Activated CD4-positive, alpha-beta T cell treated with anti-CD3 and anti-CD28 coated beads for 4 hours (primary cell): ENCODE measurements at places on chromosomes 16 and 17.

DNA sequence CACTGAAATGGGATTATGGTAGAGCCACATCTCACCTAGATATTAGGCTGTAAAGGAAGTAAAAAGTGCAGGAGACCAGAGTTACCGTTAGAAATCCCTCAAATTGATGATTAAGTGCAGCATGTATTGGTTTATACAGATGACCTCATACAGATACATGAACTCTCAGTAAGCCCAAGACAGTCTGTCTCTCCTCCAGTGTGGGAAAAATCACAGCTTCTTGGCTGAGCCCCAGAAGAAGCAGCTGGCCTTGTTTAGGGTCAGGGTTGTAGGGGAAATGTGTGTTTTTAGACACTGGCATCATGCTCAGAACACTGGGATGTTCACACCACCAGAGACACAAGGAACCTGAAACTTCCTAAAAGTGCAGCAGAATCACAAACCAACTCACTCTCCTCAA lies 135.9 kb downstream of the KATNIP start:
- no peak for DNase-seq

GRCh38 chr17:66713533-66714042 lies 121.3 kb upstream of the CACNG5 start:
- no peak for DNase-seq

DNA sequence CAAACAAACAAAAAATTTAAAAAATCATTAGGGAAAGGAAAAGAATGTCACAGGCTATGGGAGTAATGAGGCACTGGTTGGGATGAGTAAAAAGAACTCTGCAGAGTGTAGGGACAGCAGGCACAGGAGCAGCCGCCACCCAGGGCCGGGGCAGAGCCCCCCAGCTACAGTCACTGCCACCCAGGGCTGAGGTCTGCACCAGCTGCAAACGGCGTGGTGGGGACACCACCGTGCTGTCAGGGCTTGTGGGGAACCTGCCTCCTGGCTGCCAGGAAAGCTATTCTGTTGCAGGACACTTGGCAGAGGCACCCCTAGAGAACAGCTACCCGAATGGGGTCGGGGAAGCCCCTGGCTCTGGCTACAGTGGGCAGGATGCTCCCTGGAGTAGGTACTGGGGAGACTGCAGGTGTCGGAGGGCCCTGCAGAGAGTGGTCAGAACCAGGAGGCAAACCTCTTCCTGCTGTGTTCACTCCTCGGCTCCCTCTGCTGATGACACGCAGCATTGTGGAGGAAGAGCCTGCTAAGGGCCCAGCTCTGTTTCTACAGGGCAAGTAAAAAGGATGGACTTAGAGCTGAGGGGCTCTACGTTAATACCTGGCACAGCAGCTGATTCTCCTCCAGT lies 32.3 kb upstream of the CAPN15 start:
- DNase-seq, result no peak

GRCh38 chr16:404971-405486 lies 3.3 kb downstream of the DECR2 start:
- DNase-seq, result no peak

DNA sequence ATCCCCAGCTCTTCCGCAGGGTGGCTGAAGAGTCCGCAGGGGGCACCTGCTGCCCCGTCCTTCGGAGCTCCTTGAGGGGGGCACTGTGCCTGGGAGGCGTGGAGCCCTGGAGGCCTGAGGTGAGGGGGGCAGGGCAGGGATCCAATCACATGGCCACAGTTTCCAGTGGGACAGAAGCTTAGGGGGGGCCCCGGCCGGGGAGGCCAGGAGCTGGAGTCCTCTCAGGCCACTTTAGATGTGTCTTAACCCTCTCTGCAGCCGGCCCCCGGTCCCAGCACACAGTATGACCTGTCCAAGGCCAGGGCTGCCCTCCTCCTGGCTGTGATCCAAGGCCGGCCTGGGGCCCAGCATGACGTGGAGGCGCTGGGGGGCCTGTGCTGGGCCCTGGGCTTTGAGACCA lies 10.8 kb downstream of the ZNF213 start:
- no peak for DNase-seq

DNA sequence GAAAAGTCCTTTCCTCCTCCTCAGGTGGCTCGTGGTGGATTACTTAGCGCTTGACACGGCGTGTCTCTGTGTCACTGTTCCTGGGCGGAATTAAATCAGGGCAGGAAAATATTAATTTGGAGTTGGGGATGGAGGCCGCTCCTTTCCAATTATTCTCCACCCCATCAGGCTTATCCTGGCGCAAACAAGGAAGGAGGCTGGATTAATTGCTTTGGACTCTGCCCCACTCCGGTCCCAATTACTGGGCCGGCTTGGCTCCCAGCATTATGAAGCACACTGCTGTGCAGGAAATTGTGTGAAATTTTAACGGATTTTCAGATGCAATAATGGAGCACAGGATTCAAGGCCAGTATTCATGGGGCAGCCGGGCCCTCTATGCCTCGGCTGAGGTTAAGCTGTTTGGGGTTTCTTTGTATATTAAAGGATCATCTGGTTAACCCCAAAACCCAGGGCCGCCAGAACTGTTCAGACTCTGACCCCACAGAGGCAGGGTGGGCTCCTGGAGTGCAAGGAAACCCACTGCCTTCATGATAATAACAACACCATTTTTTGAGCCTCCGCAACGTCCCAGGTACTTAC lies 87.8 kb downstream of the MRM1 start:
- DNase-seq, result no peak

DNA sequence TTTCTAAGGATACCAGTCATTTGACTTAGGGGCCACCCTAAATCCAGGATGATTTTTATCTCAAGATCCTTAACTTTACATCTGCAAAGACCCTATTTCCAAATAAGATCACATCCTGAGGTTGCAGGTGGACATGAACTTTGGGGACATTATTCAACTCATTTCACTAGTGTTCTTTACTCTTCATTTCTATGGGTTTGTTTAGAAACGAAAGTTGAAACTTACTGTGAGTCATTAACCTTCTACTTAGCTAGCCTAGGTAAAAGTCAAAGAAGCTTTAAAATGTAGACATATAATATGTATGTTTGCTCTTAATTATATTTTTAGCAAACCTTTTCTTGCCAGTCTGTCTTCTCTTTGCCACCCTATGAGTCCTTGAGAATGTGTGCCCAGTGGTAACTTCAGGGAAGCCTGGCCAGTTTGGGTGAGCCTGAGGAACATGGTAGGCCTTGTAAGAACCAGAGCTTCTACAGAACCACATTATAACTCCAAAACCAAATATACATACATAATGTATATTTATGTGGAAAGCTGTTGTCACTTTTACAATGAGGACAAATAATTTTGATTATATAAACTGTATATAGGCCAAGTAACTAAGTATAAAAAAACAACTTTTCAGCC lies 38.4 kb downstream of the BPTF start:
- no peak for DNase-seq

DNA sequence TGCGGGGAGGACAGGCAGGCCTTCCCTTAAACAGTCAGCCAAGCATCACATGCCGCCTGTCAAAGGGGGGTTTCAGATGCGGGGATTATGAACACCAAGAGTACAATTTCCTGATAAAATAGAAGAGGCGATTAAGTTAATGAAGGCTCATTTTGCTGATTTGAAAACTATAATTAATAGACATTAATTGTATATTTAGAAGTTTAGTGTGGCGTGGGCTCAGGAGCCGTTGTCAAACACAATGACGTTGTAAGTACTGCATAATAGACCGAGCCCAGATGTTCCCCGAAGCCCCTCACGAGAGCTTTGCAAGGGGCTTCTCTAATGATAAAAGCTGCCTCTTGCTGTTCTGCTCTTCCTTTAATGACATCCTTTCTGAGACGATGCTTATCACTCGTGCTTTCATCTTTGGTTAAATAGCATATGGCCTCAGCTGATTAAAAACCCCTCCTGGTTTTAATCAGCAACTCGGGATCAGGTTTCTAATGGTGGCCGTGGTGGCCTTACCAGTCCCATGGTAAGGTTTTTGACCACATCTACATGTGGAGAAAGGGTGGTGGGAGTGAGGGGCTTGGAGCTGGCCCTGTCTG lies 28.2 kb downstream of the SNX20 start:
- DNase-seq, result no peak

- no peak for DNase-seq
Measured at GRCh38 chr16:17638134-17638533, 167.4 kb upstream of the XYLT1 start.

DNA sequence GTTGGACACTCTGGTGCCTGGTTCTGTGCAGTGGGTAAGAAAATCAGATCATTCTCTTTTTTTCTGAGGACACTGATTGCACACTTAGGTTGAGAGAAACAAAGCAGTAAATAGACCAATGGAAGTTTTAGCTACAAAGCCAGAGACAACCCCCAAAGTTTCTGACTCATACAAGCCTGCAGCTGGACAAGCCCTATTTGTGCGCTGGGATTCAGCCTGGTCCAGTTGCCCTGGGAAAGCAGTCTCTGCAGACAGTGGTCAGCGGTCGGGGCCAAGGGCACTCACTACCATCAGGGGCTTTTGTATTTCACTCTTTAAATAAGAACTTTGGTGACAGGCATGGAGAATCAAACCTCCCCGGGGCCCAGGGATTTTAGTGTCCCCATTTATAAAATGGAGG lies 6.0 kb upstream of the RHBDL3 start:
- no peak for DNase-seq

- DNase-seq, result no peak
Measured at GRCh38 chr16:55832425-55832772, 497 bp downstream of the CES1 start.

DNA sequence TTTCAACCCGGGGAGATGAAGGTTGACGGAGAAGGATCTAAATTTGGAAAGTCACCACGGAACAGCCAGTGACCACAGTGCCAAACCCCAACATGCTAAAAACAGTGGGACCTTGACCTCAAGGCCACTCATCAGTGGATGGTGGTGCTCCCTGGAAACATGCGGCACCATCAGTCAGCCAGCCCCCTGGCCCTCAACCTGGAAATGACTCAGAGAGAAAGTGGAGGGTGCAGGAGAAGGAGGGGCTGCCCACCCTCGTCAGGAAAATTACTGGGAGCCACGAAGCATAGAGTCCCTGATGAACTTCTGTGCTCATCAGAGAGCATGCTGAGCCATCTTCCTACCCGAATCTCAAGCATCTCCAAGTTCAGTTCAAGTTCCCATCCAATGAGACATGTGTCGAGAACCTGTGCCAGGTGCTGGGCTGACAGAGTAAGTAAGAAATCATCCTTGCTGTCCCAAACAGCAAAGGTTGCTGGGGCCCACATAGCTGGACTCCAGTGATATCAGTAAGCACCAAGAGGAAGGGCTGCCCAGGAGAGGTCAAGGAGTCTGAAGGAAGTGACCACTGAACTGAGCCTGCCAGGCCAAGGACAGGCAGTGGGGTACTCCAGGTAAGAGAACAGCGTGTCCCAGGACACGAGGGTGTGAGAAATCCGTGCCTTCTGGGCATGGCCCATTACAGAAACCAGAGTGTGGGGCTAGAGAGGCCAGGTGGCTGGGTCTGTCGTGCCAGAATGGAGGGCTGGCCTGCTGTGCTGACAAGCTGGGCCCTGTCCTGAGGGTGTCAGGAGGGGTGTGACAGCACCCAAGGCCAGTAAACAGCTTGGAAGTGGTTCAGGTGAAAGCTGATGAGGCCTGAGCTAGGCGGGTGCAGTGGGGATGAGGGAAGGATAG lies 5.2 kb downstream of the PECAM1 start:
- no peak for DNase-seq

DNA sequence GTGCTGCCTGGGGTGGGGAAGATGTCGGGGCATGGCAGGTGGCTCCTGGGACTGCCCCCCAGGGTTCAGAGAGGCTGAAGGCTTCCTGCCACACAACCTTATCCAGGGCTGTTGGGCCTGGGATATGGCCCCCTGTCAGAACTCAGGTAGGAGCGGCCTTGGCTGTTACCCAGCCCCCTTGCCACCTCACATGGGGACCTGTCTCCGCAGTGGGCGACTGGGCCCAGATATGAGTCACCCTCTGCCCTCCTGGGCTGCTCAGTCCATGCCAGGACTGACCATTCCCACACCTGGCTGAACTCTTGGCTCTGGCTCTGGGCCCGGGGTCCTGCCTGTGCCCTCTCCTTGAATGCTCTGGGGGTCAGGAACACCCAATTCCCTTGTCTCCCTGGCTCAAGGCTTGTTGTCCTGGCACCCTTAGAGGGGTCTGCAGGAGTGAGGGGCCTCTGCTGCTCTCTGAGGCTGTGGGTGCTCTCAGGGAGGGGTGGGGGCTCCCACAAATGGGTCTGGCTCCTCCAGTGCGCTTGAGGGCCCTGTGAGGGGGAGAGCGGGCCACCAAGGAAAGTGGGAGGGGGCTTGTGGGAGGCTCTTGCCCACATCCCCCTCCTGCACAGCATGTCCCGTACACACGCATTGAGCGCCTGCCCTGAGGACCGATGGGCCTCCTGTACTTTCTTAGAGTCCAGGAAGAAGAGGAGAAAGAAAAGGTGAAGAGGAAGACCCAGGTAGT lies 36.0 kb downstream of the LGALS9 start:
- DNase-seq, result no peak

DNA sequence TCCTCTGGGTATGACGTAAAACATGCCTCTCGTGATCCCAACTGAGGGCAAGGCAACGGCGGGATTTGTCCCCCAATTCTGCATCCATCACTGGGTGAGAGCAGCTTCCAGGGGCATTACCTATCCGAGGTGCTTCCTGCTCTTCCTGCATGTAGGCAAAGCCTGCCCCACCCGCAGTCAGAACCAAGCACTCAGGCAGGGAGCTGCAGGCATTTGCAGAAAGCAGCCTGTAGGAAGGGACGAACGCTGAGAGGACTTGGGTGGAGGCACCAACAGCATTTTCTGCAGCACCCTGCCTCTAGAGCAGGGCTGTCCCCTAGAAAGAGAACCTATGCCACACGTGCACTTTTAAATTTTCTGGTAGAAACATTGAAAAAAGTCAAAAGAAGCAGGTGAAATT lies 5.5 kb downstream of the BCO1 start:
- DNase-seq, result no peak

DNA sequence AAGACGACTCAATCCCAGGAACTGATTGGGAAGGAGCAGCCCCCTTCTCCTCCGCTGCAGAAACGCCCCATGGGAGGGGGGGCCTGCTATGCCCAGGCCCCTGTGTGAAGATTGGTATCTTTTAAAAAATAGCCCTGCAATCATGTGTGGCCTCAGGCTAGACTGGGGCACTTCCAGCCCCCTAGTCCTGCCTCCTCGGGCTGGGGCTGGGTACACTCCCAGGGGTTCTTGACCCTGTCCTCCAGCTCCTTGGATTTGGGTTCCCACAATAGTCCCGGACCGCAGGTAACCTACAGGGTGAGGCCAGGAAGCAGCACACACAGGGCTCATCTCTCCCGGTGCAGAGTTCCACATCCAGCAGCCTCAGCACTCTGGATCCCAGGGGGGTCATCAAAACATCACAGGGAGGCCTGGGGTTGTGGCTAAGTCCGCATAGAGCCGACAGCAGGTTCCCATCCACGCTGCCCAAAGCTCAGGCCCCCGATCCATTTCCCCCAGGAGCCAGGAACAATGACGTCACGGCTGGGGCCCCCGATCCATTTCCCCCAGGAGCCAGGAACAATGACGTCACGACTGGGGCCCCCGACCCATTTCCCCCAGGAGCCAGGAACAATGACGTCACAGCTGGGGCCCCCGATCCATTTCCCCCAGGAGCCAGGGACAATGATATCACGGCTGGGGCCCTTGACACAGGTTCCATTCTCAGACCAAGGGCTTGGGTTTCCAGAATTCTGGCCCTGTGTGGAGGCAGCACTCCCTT lies 202.4 kb downstream of the IRF8 start:
- no peak for DNase-seq
